ENCODE measurements at places on chromosomes 6 and 20. TPM values are rescaled to one million over a fixed set of nuclear protein-coding genes. Genes with fewer than 3 reads are reported as not detected.

The BPIFB4 gene
- total RNA-seq = not detected

The ID4 gene
- not detected for total RNA-seq

The PTK6 gene
- total RNA-seq = 0.25 TPM

The C6orf15 gene
- total RNA-seq = not detected

The ZDHHC14 gene
- total RNA-seq = 2.4 TPM

The HLA-DRA gene
- 4.3 TPM for total RNA-seq
